ENCODE measurements at places on chromosomes 16 and 17. TPM values are rescaled to one million over a fixed set of nuclear protein-coding genes. Genes with fewer than 3 reads are reported as not detected.

GRCh38 chr16:85245307-85246172 is 133.3 kb upstream of the CIBAR2 start:
- no peak for DNase-seq

- no peak for DNase-seq
Measured at GRCh38 chr17:73068322-73069153, 23.9 kb downstream of the SLC39A11 start.

Gene TNFRSF13B
- not detected for total RNA-seq

Gene SRCIN1
- 1.1 TPM for total RNA-seq

Gene DNAH3
- not detected for total RNA-seq

DNA sequence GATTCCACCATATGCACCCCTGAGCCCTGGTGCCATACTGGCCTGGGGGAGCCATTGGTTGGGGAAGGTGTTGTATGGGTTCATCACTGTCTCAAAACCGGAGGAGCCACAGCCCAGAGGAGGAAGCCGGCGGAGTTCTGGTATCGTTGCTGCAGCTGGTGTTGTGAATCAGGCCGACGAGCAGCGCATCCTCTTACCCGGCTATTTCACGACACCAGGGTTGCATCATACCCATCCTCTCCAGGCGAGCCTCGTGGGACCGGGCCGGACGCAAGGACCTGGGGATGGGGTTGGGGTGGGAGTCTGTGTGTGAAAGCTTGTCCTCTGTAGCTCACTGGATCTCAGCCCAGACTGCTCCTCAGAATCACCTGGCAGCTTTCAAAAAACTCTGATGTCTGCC is 6.6 kb upstream of the SLC12A3 start:
- DNase-seq = no peak

Gene PPL
- 17.1 TPM for total RNA-seq

Gene HCRT
- not detected for total RNA-seq

Gene SKAP1
- not detected for total RNA-seq

GRCh38 chr17:27873746-27874145 is 19.4 kb downstream of the LYRM9 start:
- DNase-seq = no peak

DNA sequence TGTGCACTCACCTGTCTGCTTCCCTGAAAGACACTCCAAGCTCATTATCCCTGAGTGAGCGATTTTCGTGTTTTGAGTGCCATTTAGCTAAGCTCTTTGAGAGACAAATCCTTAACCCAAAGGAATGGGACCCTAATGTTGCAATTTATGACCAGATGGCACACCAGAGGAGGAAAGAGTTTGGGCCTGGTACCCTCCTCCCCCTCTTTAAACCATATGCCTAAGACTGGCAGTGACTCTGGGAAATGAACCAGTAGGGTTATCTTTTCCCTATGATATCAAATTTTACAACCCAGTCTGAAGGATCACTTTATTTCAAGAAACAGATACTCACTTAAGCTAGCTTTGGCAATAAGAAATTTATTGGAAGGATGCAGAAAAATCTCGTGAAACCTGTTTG is 550.4 kb downstream of the TOX3 start:
- DNase-seq = no peak

Gene SLC2A4
- total RNA-seq = 151 TPM

DNA sequence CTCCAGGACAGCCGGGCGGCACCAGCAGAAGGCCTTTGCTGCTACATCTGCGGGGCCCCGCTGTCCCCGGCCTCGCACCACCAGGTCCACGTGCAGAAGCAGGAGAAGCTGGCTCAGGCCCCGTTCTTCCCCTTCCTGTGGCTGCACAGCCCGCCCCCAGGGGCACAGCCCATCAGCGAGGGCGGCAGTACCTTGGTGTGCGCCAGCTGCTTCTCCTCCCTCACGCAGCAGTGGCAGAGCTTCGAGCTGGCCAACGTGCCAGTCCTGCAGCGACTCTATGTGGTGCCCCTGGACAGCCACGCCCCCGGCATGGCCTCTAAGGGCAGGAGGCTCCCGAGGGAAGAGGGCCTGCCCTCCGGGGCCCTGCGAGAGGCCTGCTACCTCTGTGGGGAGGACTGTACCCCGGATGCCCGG is 58.3 kb upstream of the CIBAR2 start:
- DNase-seq = no peak

- DNase-seq = no peak
Measured at GRCh38 chr16:21613781-21614180, 14.4 kb downstream of the METTL9 start.

Gene IL21R
- total RNA-seq = 0.07 TPM

Gene CCL7
- total RNA-seq = not detected

- no peak for DNase-seq
Measured at GRCh38 chr17:62701706-62702085, 74.2 kb downstream of the MRC2 start.

- no peak for DNase-seq
Measured at GRCh38 chr17:65407017-65407416, 154.4 kb downstream of the AXIN2 start.

GRCh38 chr17:17682737-17683680 is 1.8 kb downstream of the RAI1 start:
- no peak for DNase-seq

- DNase-seq = no peak
Measured at GRCh38 chr17:41935641-41936040, 5.2 kb downstream of the ODAD4 start.

DNA sequence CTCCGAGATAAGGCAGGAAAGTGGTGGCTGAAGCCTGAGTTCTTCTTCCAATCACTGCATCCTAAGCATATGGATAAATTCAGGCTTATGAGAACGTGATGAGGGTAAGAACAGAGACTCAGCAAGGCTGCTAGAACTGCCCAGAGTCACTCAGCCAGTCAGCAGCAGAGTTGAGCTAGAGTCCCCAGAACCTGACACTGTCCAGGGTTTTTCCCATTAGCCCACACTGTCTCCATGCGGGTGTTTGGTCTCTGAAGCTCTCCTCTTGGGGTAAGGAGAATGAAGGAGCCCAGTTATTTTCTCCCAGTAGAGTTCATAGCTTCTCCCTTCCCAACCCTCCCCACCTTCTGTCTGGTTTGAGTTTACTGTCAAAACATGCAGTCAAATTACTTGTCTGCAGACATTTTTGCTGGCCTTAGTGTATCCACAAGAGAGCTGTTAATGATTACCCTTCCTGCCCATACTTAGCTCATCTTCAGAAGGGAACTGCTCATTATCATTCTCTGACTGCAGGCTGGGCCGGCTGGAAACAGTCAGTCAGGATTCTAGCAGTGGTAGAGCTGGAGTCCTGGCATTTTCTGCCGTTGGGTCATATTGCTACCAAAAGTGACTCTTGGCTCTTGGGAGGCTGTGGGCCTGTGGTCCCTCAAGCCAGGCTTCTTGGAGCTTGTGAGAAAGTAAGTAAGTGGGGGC is 460.0 kb downstream of the HS3ST3B1 start:
- DNase-seq = peak; percentile 42

GRCh38 chr16:47780213-47780875 is 319.2 kb downstream of the PHKB start:
- no peak for DNase-seq

DNA sequence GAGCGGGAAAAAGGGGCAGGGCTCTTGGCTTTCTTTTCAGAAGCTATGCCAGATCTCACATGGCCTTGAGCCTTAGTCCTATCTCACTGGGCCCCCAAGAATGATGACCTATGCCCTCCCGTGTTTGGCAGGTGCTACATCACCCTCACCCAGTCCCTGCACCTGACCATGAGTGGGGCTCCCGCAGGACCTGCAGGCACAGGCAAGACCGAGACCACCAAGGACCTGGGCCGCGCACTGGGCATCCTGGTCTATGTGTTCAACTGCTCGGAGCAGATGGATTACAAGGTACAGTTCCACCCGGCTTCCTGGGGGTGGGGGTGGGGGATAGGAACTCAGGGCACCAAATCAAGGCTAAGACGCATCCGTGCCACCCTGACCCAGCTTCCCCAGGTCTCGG is 120.9 kb downstream of the DNAH9 start:
- DNase-seq = no peak

- no peak for DNase-seq
Measured at GRCh38 chr16:4618645-4619418, 4.1 kb upstream of the UBALD1 start.

Gene COX4I1
- 1,383 TPM for total RNA-seq

DNA sequence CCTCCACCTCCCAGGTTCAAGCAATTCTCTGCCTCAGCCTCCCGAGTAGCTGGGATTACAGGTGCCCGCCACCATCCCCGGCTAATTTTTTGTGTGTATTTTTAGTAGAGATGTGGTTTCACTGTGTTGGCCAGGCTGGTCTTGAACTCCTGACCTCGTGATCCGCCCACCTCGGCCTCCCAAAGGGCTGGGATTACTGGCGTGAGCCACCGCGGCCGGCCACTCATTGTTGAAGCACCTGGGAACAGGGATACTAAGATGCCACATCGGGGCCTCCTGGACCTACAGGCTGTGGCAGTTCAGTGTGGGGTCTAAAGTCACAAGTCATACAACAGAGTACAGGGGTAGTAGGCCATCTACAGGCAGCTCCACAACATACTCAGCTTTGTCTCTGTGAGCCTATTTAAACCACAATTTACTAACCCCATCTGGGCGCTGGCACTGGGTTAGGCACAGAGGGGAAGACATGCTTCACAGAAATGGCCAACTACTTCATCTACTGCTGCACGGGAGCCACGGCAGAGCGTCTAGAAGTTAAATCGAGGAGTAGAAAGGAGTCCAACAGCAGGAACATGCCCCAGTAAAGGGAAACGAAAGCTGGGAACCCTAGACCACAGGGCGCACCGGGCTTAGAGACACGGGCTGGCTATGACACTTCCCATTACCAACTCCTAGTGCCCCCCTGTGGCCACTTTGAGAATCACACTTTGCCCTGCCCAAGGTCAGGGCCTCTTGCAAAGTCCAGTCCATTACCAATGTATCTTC is 4.3 kb downstream of the VAMP2 start:
- peak; percentile 99 for DNase-seq

GRCh38 chr16:69851491-69852240 is 89.5 kb downstream of the WWP2 start:
- no peak for DNase-seq

Gene SEZ6L2
- total RNA-seq = 2.6 TPM

Gene TBX6
- total RNA-seq = not detected

Gene CHST5
- total RNA-seq = 0.16 TPM

Gene KCNJ16
- total RNA-seq = 0.59 TPM
